Bronchial smooth muscle cell (primary cell): ENCODE measurements at places on chromosomes 12 and 14. TPM values are rescaled to one million over a fixed set of nuclear protein-coding genes. Genes with fewer than 3 reads are reported as not detected.

The DNAJC22 gene
- total RNA-seq, result 0.43 and 7.9 TPM in 2 replicates

The OR4E2 gene
- not detected in 2 replicates for total RNA-seq

The MLEC gene
- total RNA-seq, result 107 and 122 TPM in 2 replicates

The CCDC197 gene
- total RNA-seq, result not detected in 2 replicates

The TMEM260 gene
- 9.1 and 10.9 TPM in 2 replicates for total RNA-seq

The CTSG gene
- not detected in 2 replicates for total RNA-seq

The DBX2 gene
- 0.09 TPM in 1 of 2 replicates, not detected in the other for total RNA-seq

The GSC gene
- total RNA-seq, result not detected in 2 replicates

The RGS6 gene
- not detected in 2 replicates for total RNA-seq

The PRB2 gene
- total RNA-seq, result not detected in 2 replicates

The P2RX2 gene
- 0.16 and 0.26 TPM in 2 replicates for total RNA-seq

The KRT77 gene
- not detected in 2 replicates for total RNA-seq

The CLEC2A gene
- not detected in 2 replicates for total RNA-seq

The R3HDM2 gene
- 9.3 and 9.4 TPM in 2 replicates for total RNA-seq

The DPPA3 gene
- total RNA-seq, result not detected in 2 replicates

The SELPLG gene
- 0.63 and 1.5 TPM in 2 replicates for total RNA-seq

The CCDC175 gene
- total RNA-seq, result not detected in 2 replicates

The ZDHHC22 gene
- total RNA-seq, result not detected in 2 replicates

The CLSTN3 gene
- total RNA-seq, result 16.2 and 17.8 TPM in 2 replicates

The STYK1 gene
- 0.16 and 0.69 TPM in 2 replicates for total RNA-seq

The EPYC gene
- total RNA-seq, result not detected in 2 replicates

The LPAR5 gene
- not detected in 2 replicates for total RNA-seq

The REP15 gene
- 0.32 and 0.60 TPM in 2 replicates for total RNA-seq

The NRL gene
- 0.95 and 1.0 TPM in 2 replicates for total RNA-seq

The LRTM2 gene
- not detected in 2 replicates for total RNA-seq

The PTPN21 gene
- 6.9 and 8.2 TPM in 2 replicates for total RNA-seq

The NINJ2 gene
- total RNA-seq, result 2.7 and 3.0 TPM in 2 replicates

The GXYLT1 gene
- 4.7 and 6.5 TPM in 2 replicates for total RNA-seq

The KRT78 gene
- total RNA-seq, result not detected in 2 replicates

The FGD6 gene
- total RNA-seq, result 4.7 and 7.3 TPM in 2 replicates

The SRGAP1 gene
- total RNA-seq, result 9.3 and 16.5 TPM in 2 replicates

The PPM1H gene
- 0.17 and 0.47 TPM in 2 replicates for total RNA-seq

The ITGB7 gene
- total RNA-seq, result 0.47 and 1.4 TPM in 2 replicates

The ADSS1 gene
- total RNA-seq, result 6.9 and 9.2 TPM in 2 replicates

The SERPINA5 gene
- under 0.01 and 0.09 TPM in 2 replicates for total RNA-seq

The SLC17A8 gene
- 0.16 TPM in 1 of 2 replicates, not detected in the other for total RNA-seq

The SLC38A4 gene
- 0.34 and 0.79 TPM in 2 replicates for total RNA-seq

The C14orf180 gene
- total RNA-seq, result not detected in 2 replicates

The IL26 gene
- not detected in 2 replicates for total RNA-seq

The TMEM63C gene
- total RNA-seq, result 0.32 TPM in 1 of 2 replicates, not detected in the other

The IL31 gene
- not detected in 2 replicates for total RNA-seq

The KRT81 gene
- total RNA-seq, result under 0.01 TPM in 1 of 2 replicates, not detected in the other

The ERBB3 gene
- total RNA-seq, result 0.63 and 0.94 TPM in 2 replicates

The SAMD15 gene
- 0.94 and 1.3 TPM in 2 replicates for total RNA-seq

The HELB gene
- 1.5 and 2.2 TPM in 2 replicates for total RNA-seq

The TRPV4 gene
- 1.1 and 2.4 TPM in 2 replicates for total RNA-seq

The ISM2 gene
- total RNA-seq, result 0.16 and 0.17 TPM in 2 replicates

The LPCAT3 gene
- 10.2 and 12.8 TPM in 2 replicates for total RNA-seq

The RDH5 gene
- total RNA-seq, result 8.7 and 10.4 TPM in 2 replicates

The RIMBP2 gene
- total RNA-seq, result under 0.01 TPM in 2 replicates
